ENCODE measurements at places on chromosomes 11 and 22.
A peak's percentile ranks its signal among the peaks of the same experiment; 100 is the strongest.

GRCh38 chr11:271319-271715 lies 6.9 kb upstream of the NLRP6 start:
- DNase-seq, result no peak

- DNase-seq, result no peak
Measured at GRCh38 chr11:79942646-79943045, 501.8 kb upstream of the TENM4 start.

DNA sequence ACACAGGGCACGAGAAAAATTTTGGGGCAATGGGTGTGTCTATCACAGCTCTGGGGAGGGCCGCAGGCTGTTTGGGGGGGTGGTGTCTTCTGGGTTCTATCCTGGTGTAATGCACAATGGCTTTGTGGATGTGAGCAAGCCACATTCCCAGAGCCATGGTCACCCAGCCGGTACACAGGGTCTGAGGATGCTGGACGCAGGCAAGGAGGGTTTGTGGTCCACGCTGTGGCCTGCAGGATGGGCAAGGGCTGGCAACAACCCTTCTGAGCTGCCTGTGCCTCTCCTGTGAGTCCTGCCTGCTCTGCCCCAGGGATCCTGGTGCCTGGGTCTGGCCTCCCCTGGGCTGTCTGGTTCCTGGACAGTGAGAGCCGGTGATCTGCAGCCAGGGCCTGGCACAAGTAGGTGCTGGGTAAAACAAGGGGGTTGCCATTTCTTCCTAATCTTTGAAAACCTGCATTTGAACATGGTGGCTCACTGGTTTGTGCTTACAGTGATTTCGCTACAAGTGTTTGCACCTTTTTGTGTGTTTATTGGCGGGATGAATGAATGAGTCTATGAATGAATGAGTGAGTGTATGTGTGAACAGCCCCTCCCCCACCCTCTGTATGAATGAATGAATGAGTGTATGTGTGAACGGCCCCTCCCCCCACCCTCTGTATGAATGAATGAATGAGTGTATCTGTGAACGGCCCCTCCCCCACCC lies 4.4 kb upstream of the MRPL23 start:
- no peak for DNase-seq

DNA sequence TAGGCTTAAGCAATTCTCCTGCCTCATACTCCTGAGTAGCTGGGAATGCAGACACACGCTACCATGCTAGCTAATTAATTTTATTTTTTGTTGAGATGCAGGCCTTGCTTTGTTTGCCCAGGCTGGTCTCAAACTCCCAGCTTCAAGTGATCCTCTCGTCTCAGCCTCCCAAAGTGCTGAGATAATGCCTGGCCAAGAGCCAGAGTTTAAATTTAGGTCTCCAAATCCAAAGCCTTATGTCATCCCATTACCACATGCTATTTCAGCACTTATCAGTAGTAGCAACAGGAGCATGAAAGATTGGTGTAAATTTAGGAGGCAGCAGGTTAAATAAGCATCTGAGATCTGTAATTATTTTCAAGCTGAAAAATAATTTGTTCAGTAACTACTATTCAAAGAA lies 326.1 kb upstream of the ANO5 start:
- DNase-seq, result no peak

- DNase-seq, result peak; percentile 92
Measured at GRCh38 chr11:61587951-61588727, 7.3 kb upstream of the SYT7 start.

DNA sequence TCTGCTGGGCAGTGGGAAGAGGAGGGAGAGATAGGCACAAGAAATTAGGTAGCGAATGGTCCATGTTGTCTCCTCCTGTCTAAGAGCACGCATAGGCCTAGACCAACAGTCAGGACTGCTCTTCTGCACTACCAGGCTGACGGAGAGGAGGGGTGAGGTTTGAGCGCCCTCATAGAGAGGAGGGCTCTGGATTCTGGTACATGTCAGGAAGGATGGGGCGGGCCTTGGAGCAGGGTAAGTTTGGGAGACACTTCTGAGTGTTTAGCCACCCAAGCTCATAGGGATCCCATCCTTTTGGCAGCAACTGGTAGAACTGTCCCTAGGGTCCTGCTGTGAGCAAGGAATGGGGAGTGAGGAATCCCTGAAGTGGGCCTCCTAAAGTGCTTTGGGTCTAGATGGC lies 60.4 kb downstream of the KCNC1 start:
- DNase-seq, result no peak

DNA sequence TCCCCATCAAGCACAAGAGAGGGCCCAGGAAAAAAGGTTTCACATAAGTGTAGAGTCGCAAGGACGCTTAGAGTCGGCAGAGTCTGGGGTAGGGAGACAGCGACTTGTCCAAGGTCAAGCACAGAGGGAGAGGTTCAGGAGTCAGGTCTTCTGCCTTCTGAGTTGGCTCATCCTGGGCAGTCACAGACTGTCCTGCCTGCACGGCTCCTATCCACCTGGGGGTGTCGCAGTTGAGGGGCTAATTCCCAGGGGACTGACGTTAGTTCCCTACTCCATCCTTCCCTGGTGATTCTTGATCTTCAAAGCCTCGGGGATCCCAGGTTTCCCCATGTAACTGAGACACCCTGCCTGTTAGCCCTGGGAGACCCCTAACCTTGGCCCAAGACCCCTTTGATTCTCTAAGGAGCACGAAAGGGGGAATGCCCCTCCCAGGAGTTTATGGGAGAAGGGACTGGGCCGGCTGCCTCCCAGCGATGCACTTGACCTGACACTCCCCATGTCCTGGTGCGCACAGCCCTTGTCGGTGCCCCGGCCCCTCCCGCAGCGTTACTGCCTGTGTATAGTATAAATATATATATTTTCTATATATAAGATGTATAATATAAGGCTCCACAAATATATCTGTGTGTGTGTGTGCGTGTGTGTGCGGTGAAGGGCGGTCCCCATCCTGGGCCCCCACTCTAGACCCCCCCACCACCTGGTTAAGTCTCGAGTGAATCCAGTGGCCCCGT lies 14.7 kb upstream of the TAB1 start:
- peak; percentile 62 for DNase-seq

GRCh38 chr11:111357150-111358037 lies 21.7 kb downstream of the POU2AF1 start:
- DNase-seq, result no peak

GRCh38 chr11:126914166-126914565 lies 86.4 kb downstream of the KIRREL3 start:
- DNase-seq, result no peak

- no peak for DNase-seq
Measured at GRCh38 chr22:38737302-38738060, 18.3 kb downstream of the SUN2 start.

DNA sequence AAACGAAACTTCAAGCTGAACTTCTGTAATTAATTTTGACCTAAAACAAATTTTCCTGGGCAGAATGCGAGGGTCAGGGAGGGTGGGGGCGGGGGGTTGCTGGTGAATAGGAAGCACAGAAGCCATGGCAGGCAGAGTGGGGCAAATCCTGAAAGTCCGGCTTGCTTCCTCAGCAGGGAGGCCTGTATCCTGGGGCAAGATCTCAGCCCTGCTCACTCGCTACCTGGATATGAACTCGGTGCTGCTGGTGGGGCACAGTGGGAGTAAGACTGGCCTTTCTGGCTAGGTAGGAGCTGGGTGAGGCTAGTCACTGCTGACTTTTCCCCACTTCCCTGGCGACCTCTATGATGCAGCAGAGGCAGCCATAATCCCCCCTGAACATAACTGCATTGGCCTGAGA lies 168.9 kb upstream of the CHORDC1 start:
- no peak for DNase-seq

- no peak for DNase-seq
Measured at GRCh38 chr11:100557830-100558611, 129.1 kb upstream of the ARHGAP42 start.

GRCh38 chr22:27668828-27669797 lies 132.4 kb downstream of the MN1 start:
- DNase-seq, result no peak

DNA sequence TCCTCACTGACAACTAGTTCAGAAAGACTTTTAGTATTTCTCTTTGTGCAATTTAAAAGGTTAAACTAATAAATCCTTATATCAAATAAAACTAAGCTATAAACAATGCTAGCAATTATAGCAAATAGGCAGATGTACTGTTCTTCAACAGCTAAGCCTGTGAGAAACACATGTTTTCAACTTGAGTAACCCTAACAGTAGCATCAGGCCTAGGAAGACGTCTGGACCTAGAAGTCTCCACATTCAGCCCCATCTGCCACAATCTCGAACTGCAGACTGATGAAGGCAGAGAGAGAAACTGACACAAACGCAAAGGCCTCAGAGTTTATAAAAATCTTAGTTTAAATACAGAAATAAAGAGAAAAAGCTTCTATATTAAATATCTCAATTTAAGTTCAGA lies 2.5 kb downstream of the ST13 start:
- DNase-seq, result no peak

GRCh38 chr22:37802310-37803194 lies 5.2 kb upstream of the GCAT start:
- DNase-seq, result peak; percentile 85

- no peak for DNase-seq
Measured at GRCh38 chr22:29755889-29756288, 10.9 kb downstream of the ZMAT5 start.

DNA sequence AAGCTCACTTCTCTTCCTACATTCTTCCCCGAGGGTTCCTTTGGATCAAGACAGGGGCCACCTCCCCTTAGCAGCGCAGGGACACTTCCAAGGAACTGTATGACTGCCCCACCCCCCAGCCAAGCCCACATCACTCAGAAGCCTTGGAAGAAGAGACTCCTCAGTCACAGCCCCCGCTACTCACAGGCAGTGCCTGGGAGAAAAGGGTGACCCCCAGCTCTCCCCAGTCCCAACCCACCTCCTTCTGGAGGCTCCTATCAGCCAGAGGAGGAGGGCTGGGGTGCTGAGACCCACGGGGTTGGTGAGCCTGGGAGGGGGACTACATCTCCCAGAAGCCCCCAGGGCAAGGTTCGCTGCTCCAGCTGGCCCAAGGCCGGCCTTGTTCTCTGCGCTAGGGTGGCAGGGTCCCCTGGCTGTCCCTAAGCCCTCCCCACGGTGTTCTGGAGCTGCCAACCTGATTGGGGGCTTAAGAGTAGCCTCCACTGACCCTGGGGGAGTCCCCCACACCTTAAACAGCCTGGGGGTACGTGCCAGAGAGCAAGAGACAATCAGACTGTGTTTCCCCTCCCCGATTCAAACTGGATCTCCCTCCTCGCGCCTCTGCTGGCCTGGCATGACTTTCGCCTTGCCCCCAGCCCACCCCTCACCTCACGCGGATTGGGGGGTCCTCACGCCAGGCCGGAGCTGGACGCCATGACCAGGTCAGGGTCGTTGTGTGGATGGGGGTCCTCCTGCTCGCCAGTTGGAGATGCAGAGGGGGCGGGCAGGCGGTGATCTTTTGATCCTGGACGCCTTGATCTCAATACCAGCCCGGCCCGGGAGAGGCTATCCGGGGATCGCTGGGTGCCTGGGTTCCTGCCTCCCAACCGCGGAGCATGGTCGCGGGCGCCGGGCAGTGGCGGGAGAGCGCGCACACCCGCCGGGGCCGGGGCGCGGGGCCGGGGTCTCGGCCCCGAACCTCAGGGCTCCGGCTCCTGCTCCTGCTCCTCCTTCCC lies 838 bp downstream of the BCL9L start:
- no peak for DNase-seq

GRCh38 chr11:25775603-25776002 lies 556.3 kb upstream of the ANO3 start:
- DNase-seq, result no peak

GRCh38 chr22:27057717-27058116 lies 400.3 kb downstream of the MIAT start:
- no peak for DNase-seq

DNA sequence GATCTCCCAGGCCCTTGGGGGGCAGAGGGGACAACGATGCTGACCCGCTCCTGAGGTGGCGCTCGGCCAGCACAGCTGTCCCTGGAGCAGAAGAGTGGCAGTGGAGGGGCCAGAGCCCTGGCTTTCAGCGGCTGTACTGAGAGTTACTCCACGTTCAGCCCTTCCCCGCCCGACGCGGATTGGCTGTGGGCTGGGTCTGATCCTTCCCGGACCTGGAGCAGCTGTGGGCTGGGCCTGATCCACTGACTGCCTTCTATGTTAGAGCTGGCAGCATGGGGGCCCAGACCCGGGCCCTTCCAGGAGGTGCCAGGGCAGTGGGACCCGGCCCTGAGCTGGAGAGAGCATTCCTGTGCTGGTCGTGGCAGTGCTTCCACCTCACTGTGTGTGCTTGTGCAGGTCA lies 27.8 kb downstream of the YWHAH start:
- DNase-seq, result no peak

- no peak for DNase-seq
Measured at GRCh38 chr22:43101306-43101705, 9.2 kb upstream of the BIK start.

GRCh38 chr11:78190374-78190773 lies 1.7 kb downstream of the USP35 start:
- no peak for DNase-seq

DNA sequence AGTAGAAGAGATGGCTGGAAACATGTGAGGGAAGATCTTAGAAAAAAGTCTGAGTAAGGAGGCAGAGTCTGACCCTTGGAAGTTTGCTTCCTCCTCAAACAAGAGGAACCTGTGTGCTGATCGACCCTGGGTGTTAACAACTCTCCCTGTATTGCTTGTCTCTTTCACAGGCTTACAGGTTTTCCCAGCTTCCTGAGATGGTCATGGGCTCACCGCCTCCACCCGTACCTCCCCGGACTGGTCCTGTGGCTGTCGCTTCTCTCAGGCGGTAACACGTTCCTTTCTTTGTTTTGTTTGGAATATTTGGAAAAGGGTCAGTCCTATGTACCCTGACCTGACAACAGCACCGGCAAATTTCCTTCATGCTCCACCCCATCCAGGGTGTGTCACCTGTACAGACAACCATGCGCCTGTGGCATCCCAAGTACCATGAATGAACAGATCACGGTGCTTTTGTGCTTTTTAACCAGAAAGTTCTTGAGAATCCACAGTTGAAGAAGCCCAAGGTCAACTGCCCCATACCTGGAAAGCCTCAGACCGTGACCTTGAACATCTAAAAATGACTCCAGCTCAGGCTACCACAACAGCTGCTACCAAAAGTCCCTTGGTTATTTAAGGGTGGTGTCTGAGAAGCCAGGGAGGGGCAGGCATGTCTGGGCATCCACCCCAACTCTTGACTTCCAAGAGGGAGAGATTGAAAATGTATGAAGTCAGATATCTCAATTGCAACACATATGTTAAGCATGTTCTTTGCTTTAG lies 44.6 kb downstream of the C11orf91 start:
- no peak for DNase-seq

DNA sequence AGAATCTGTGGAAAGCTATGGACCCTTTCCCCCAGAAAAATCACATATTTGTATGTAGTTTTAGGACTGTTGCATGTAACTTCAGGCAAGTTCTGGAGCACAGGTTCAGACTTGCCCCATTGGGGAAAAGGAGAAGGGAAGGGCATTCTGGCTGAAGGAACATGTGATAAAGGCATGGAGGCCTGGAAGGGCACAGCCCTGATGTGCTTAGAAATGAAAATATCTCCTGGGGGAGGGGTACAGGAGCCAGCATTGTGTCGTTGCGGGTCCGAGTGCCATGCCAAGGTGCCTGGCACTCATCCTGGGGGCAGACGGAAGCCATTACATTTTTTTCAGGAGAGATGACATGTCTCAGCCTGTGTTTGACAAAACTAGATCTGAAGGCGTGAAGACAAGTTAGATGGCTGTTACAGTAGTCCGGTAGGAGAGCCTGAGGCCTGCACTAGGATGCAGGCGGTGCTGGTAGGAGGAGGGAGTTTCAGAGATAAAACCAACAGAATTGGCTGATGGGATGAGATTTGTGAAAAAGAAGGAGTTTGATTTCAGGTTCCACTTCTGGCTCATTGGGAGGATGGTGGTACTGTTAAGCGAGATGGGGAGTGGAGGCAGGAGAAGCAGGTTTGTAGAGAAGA lies 96.9 kb downstream of the TEAD1 start:
- DNase-seq, result no peak
